ENCODE measurements at places on chromosomes 13 and 19.

GRCh38 chr19:44576843-44577565, 36.4 kb upstream of the IGSF23 start:
- no peak for DNase-seq

GRCh38 chr19:48390188-48391099, 907 bp downstream of the KDELR1 start:
- DNase-seq = peak; percentile 77

- no peak for DNase-seq
Observed at GRCh38 chr13:50275392-50276063, 260.3 kb downstream of the KCNRG start.

DNA sequence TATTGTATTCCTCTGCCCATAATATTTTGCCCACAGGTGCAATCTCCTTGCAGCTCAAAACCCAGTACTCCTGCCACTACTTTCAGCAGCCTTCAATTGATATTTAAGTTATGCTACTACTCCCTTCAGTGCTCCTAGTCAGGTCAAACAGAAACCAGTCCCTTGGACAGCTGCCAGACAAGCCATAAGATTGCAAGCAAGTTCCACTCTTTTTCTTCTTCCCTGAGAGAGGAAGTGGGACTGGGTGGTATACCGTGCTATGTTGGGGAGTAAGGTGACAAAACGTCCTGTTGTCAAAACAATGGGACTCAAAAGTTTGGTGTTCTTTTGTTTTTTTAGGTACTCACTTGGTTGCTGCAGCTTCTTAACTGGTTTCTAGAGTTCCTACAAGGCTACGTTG, 63.1 kb upstream of the FRY start:
- peak; percentile 43 for DNase-seq

DNA sequence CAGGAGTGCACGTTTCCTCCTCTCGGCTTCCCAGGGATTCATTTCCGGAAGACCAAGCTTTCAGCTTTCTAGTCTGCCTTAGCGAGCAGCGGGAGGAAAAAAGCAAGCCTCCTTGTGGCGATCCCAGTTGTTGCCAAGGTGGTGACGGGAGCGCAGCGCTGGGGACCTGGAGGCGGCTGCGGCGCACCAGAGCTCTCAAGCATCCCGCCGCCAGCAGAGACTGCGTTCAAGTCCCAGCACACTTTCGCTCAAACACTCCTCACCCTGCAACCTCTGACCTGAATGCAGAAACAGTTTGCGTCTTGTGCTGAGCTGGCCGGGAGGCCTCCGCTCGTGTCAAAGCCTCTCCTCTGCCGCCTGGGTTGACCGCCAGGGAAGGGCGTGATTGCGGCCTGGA, 4.9 kb downstream of the GSX1 start:
- DNase-seq = no peak

DNA sequence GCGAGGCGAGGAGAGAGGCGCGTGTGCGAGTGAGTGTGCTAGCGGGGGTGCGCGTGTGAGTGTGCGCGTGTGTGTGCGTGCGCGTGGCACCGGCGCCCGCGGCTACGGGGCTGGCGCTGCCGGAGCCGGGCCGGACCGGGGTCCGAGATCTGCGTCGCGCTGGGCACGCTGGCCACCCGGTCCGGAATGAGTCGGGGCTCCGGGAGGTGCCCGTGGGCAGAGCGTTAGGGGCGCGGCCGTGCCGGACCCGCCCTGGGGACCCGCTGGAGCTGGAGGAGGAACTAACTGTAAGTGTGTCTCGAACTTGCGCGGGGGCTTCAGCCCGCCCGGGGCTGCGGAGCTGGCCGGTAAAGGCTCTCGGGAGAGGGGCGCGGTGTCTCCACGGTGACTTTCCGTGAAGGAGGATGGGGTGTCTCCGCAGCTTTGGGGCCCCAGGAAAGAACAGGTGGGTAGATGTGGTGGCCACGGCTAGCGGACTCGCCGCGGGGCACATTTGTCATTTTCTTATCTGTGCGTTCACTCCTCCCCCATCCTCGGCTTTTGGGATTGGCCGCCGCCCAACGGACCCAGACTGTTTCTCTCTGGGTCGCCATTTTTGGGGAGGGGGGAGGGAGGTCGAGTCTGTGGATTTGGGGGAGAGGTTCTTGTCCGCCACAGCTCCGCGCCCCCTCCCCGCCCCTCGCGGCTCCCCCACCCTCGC, 10.1 kb upstream of the SOX1 start:
- DNase-seq = no peak

DNA sequence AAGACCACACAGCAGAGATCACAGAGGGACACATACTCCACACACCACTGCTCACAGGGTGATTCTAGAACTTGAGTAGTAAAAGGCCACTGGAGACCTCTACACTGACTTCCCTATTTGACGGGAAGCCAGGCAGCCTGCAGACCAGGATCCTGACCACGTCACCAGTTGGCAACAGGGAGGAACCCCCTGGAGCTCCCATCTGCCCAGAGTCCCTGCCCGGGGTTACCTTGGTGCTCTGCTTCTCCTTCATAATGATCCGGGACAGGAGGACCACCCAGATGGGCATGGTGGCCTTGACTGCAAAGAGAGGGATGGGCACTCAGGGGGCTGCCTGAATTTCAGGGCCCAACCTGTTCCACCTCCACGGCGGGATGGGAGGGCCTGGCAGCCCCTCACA, 932 bp downstream of the SLC35E1 start:
- no peak for DNase-seq

Data from left cardiac atrium (tissue), 4 donors.